ENCODE measurements at places on chromosomes 5 and 9.

GRCh38 chr5:24162343-24162742 lies 482.4 kb downstream of the CDH10 start:
- no peak for DNase-seq

- DNase-seq, result no peak
Measured at GRCh38 chr5:137265457-137265856, 233.7 kb downstream of the SPOCK1 start.

DNA sequence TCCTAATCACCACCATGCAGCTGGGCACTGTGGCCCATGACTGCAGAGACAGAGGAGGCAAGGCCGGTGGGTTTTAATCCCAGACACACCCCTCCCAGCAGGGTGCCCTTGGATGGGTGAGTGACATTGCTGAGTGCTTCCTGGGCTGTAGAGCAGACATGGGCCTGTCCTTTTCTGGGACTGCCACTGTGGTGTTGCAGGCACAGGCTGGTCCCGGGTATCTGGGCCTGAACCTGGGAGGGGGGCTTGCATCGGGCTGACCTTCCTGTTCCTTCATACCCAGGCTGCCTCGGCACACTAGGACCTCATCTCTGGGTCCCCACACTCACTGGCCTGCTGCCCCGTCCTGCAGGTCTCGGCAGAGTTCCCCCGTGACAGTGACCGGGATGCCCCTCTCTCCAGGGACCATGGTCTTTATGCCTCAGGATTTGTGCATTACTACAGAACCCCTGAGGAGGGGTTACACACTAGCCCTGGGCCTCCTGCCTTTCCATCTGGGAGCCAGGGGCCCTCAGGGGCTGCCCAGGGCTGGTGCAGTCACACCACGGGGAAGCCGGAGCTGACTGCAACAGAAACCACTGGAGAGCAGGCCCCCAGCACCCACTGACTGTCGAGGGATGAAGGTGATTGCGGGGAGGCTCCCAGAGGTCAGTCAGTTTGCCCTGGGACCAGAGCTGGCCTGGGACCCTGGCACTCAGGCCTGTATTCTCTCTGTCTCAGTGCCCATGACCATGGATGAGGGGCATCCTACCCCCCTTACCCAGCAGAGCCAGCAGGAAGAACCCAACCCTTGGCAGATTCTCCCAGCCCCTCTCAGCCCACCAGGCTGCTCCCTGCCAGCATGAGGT lies 8.9 kb upstream of the SLC25A48 start:
- DNase-seq, result no peak

DNA sequence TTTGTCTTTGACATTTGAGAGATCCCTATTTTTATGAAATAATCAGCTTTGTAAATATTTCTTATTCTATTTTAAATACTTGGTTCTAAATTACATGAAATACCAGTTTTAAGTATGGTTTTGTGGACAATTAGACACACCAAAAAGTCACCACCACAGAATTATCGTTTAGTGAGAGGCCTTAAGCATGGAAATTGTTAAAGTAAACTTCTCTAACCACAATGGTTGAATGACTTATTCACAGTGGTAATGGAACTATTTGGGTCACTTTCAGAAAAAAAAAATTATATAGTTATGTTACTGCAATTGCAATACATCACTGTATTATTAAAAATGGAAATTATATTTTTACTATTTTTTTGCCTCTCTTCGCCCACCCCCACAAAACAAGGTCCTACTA lies 1252.5 kb downstream of the EFNA5 start:
- DNase-seq, result no peak

DNA sequence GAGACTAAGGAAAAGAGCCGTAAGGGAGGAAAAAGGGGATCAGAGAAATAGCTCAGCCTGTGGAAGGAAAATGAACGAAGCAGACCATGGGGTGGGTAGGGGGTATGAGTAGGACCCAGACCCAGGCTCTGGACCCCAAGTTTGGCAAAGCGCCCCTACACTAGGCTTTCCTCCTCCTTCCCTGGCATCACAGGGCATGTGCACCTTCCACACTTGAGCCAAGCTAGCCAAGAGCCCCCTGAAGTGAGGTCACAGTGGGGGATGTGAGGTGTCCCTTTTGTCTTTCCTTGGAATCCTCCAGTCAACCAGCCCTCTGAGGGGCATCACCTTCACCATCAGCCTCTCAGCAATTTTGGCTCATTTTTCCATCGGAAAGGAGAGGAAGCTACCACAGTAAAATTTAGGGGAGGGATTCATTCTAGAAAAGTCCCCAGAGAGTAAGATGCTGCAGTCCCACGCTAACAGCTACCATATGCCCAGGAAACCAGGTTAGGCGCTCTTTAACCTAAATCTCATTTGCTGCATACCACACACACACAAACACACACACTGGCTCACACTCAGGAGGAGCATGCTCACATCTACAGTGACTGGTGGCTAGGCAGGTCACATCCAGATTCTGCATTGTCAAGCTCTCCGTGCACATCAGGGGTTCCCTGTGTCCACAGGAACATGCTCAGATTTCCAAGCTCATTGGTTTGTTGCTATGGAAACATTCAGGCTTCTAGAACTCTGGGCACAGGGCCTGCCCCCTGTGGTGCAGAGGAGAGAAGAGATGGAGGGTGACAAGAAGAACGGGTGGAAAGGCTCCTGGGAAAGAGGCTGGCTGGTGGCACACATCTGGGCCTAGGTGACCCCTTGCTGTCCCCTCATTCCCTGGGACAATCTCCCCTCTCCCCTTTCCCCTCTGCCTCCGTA lies 9.9 kb downstream of the REEP2 start:
- peak; percentile 8 for DNase-seq

DNA sequence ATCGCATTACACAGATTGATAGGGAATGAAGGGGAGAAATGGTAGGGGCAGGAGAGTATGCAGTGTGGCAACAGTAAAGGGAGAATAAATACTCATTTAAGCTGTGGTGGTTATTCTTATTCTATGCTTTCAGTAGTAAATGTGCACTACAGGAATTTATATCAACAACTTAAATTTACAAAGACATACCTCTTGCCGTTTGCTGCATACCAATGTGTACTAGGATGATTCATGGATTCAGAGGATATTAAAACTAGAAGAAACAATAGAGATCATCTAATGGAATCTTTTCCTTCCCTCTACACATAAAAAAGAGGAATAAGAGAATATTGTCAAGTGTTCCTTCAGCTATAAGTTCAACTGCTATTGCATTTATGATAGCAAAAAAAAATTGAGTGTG lies 103.3 kb upstream of the RASA1 start:
- no peak for DNase-seq

- no peak for DNase-seq
Measured at GRCh38 chr9:24899463-24899862, 353.8 kb upstream of the IZUMO3 start.

- peak; percentile 60 for DNase-seq
Measured at GRCh38 chr5:139709582-139710318, 61.6 kb downstream of the CXXC5 start.

- no peak for DNase-seq
Measured at GRCh38 chr9:83957248-83957513, 22.8 kb downstream of the HNRNPK start.
